A549 treated with Hydrocortisone at 1 μM for 4 hours (cell line): ENCODE measurements at places on chromosomes 6 and 20. TPM values are rescaled to one million over a fixed set of nuclear protein-coding genes. Genes with fewer than 3 reads are reported as not detected.

Gene CTSZ
- total RNA-seq, result 165 to 188 TPM (median 181 TPM) in 5 replicates

Gene MOG
- total RNA-seq, result not detected in 5 replicates

Gene SNHG17
- 169 to 213 TPM (median 197 TPM) in 5 replicates for total RNA-seq

Gene HLA-DOB
- total RNA-seq, result 0.10 to 0.21 TPM (median 0.15 TPM) in 5 replicates

Gene SESN1
- 9.9 to 11.1 TPM (median 10.5 TPM) in 5 replicates for total RNA-seq

Gene ENPP5
- not detected in 5 replicates for total RNA-seq

Gene BNIP5
- 0.02 to 0.05 TPM (median 0.03 TPM) in 4 of 5 replicates, not detected in the other for total RNA-seq

Gene SRMS
- total RNA-seq, result 0.11 to 0.15 TPM (median 0.13 TPM) in 5 replicates
